NCI-H187 treated with DMSO at 0.1 percent for 48 hours (cell line): ENCODE measurements at places on chromosomes 11 and 22.

GRCh38 chr11:76148941-76149613 is 57.2 kb downstream of the WNT11 start:
- no peak for DNase-seq

- no peak for DNase-seq
Observed at GRCh38 chr11:65867284-65868071, 5.1 kb downstream of the EFEMP2 start.

DNA sequence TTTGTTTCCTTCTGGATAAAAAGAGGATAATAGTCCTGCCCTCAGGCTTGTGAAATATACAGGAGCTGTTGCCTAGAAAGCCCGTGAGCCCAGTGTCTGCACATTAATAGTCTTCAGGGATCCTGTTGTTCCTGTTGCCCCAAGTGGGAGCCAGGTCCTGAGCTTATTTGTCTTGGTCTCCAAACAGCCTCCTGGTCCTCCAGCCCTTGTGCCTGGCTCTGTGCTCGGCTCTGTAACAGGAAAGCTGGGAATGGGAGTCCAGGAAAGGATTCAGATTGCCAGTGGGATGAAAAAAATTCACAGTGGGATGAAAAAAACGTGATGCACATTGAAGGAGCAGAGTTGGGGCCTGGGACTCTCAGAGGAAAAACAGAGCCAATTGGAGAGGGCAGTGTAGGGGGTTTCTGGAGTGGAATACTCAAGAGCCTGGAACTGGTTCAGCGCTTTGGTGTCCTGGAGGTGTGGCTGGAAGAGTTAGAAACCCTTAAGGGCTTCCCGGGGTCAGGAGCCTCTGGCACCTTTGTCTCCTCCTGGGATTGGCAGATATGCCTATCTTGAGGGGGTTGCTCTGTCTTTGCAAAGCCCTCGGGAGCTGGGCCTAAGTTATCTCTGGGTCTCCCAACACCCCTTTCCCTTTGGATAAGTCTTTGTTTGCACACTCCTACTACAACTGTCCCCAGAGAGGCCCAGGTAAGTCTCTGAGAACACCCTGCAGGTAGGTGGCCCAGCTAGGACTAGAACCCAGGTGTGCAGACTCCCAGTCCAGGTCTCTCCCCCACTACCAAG is 2.3 kb upstream of the INPPL1 start:
- DNase-seq: no peak

DNA sequence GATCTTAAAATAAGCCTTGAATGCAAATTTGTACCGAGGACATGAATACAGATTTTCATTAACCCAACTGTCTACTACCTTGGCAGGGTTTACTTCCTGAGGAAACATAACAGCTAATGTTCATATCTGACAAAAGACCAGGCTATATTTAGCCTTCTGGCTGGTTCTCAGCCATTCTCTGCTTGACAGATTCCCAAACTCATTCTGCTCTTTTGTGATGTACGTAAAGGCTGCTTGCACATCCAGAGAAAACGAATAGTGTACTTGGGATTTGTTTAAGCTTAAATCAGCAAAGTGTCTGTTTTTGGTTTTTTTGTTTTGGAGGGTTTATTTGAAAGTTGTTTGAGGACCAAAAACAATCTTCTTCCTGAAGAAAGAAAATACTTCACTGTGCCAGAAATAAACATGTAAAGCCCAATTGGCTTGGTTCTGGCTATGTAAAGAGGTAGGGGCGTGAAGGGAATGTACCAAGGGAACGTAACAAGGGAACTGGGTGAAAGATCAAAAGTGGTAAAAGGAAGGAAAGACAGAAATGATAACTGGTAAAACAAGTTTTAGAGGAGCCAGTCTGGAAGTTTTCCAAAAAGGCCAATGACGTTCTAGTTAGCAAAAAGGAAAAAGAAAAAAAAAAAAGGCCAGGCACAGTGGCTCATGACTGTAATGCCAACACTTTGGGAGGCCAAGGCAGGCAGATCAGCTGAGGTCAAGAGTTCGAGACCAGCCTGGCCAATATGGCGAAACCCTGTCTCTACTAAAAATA is 21.4 kb upstream of the CRTAM start:
- DNase-seq: no peak

DNA sequence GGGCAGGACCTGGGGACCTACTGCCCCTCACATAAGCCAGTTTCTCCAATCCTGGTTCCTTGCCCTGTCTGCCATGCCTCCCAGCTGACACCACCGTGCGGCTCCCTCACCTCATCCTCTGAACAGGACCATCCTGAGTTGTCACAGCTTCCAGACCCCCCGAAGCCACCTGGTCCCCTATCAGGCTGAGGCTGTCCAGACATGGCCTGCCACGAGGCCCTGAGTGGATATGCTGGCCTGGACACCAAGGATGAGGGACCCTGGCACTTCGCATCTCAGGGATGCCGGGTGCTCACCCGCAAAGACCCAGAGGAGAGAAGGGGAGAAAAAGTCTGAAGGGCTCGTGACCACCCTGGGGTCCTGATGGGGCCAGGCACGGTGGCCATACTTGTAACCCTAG is 15.8 kb upstream of the CCDC188 start:
- DNase-seq: no peak

- DNase-seq: no peak
Observed at GRCh38 chr22:40213478-40213877, 35.8 kb downstream of the TNRC6B start.

GRCh38 chr11:73201888-73202780 is 15.9 kb upstream of the P2RY2 start:
- DNase-seq: no peak

GRCh38 chr22:23565305-23565914 is 14.7 kb downstream of the IGLL1 start:
- no peak for DNase-seq

- DNase-seq: peak; percentile 27
Observed at GRCh38 chr11:110134110-110134509, 40.9 kb downstream of the ZC3H12C start.

GRCh38 chr11:76603202-76603601 is 67.3 kb downstream of the LRRC32 start:
- no peak for DNase-seq

GRCh38 chr11:36385121-36385970 is 89.3 kb downstream of the PRR5L start:
- DNase-seq: no peak

DNA sequence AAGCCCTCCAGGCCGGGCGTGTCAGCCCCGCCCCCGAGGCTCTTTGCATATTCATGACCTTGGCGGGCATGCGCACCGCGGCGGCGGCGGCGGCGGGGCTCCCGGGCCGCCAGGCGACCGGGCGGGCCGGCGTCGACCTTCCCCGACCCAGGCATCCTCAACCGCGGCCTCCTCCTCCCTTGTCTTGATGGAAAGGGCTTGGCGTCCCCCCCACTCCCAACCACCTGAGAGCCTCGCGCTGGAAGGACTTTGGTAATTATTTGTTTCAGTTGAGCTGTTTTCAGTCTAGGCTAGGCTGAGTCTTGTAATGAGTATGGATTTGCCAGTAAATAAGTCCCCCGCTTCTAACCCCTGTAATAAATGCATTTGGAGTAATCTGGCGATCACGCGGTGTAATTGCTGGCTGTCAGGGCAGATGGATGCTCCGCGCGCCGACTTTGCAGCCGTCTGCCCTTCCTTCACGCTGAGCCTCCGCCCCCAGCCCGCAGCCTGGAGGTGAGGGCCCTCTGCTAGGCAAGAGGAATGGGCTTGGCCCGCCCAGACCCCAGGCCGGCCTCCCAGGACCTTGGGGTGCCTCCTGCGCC is 25.2 kb downstream of the FLRT1 start:
- no peak for DNase-seq

DNA sequence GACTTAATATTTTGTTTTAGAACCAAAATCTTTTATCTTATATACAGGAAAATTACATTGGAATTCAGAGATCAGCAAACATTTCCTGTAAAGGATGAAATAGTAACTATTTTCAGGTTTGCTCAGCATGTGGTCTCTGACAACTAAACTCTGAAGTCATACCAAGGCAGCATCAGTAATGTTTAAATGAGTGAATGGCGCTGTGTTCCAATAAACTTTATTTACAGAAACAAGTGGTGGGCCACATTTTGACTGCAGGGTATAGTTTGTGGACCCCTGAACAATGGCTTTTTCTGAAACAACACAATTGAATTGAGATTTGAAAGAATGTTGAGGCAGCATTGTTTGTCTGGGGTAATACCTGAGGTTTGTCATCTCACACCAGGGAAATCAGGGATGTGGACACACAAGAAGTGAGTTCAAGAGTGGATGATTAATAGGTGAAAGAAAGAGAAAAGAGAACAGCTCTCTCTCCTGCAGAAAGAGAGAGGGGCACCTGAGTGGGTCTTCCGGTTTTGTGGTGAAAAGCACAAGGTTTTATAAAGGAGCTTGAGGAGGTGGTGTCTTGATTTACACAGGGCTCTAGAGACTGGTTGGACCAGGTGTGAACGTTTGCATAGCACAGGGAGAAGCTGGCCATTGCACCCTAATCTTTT is 113.5 kb upstream of the VPREB1 start:
- no peak for DNase-seq

GRCh38 chr11:112748713-112749543 is 212.3 kb upstream of the NCAM1 start:
- no peak for DNase-seq

- DNase-seq: no peak
Observed at GRCh38 chr22:21857481-21857914, 9.9 kb downstream of the MAPK1 start.

DNA sequence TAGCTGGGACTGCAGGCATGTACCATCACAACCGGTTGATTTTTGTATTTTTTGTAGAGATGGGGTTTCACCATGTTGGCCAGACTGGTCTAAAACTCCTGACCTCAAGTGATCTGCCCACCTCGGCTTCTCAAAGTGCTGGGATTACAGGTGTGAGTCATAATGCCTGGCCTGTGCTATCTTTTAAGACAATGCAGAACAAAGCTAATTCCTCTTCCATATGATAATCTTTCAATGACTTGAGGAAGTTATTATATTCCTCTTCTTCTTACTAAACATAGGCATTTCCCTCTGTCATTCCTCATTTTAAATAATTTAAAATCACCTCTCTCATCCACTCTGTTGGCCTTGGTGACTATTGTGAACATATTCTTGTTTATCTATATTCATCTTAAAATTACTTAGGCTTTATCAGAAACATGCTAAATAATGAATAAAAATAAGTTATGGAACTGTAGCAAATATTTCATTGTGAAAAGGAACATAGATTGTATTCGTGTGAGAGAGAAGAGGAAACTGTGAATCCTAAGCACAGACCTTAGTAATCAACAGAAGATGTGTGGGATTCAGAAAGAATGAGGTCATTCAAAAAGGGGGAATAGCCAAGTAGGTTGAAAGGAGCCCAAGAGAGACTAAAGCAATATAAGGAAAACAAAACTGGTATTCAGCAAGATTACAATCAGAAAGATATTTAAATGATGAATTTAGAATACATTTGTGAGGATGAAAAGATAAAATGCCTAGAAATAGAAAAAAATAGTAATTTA is 269.4 kb downstream of the TTC28 start:
- DNase-seq: no peak

DNA sequence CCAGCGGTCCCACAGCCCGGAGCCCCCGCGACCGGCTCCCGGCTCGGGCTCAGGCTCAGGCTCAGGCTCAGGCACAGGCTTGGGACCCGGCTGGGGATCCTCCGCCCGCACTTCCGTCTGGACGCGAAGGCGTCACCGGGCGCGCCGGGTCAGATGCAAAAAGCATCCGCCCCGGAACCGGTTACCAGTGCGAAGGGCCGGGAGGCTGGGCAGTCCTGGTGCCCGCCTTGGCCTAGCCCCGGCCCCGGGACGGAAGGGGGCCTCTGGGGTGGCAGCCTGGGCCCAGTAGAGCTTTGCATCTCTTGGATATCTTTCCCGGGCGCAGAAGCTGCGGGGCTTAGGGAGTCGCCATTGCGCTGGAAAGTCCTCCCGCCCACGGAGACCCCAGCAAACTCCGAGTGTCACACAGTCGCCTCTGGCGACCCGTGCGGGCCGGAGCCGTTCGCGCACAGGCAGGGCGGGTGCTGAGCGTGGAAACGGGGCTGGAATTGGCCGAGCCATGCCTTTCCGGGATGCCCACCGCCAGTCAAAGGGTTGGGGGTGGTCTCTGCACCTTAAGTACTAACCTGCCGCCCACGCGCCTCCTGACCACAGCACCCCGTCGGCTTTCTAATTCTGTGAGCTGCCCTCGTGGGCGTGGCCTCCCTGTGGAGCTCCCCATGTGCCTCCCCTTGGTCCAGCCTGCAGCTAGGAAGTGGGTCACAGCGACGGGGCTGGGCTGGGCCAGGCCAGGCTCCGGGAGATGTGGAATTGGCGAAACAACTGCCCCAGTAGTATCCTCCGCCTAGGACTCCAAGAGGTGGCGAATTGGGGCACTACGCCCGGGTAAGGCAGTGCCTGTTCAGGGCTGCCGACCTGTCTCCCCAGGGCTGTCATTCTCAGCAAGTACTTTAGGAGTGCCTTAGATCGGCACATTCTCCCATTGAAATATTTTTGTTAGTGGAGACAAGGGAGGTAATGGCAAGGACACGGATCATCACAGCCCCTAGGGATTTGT is at the start of gene TMEM9B:
TSS of gene TMEM9B (minus strand) at position 119 of the 997 bp plus-strand sequence. CDS start 129 bp downstream, outside the sequence.
- no peak for DNase-seq

GRCh38 chr11:9315078-9315688 is 790 bp upstream of the TMEM41B start:
- DNase-seq: no peak

GRCh38 chr11:119641983-119642745 is 86.8 kb downstream of the NECTIN1 start:
- no peak for DNase-seq

DNA sequence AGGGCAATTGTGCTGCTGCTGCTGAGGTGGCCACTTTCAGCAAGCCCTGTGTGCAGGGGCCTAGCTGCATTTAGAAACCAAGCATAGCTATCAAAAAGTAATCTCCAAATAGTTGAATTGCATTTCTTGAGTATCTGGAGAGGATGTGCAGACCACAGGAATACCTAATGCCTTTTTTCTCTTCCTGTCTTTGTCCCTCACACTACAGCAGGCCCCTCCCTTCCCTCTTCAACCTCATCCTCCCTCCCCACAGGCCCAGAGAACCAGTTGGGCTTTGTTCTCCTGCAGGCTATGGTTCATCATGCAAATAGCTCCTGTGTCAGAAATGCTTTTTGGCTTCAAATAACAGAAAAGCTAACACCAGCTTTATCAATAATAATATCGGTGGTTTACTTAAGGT is 47.7 kb downstream of the DKK3 start:
- no peak for DNase-seq

DNA sequence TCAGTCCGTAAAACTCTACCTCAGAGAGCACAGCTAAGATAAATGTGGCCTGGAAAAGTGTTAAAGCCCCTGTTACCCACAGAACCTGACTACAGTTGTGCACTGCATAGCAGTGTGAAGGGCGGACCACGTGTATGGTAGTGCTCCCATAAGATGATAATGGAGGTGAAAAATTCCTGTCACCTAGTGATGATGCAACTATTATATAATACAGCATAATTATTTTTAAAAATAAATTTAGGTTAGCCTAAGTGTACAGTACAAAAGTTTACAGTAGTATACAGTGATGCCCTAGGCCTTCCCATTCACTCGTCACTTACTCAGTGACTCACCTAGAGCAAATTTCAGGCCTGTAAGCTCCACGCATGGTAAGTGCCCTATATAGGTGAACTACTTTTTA is 76.6 kb upstream of the RASSF10 start:
- no peak for DNase-seq

GRCh38 chr11:91435694-91436395 is 788.8 kb upstream of the FAT3 start:
- DNase-seq: no peak
